Astrocyte (in vitro differentiated cells and primary cell): ENCODE measurements at places on chromosomes 12 and 14.

- H3K27me3 ChIP-seq: no peaks in the 10 kb centered on the region
- no peak overlapping the region for H3K27ac ChIP-seq
- H3K4me1 ChIP-seq: peaks cover 13% of the 10 kb centered on the region
- no peak for DNase-seq
- H3K36me3 ChIP-seq: peaks cover 15% of the 10 kb centered on the region
Measured at GRCh38 chr14:68843471-68844209, 50.8 kb upstream of the ZFP36L1 start.

GRCh38 chr12:522692-523378 lies 63.1 kb downstream of the B4GALNT3 start:
- no peaks in the 10 kb centered on the region for H3K4me1 ChIP-seq
- H3K27me3 ChIP-seq: peaks cover 28% of the 10 kb centered on the region
- H3K4me3 ChIP-seq: no peak overlapping the region
- no peak for DNase-seq
- no peaks in the 10 kb centered on the region for H3K36me3 ChIP-seq
- no peak overlapping the region for H3K27ac ChIP-seq

GRCh38 chr12:111984820-111985219 lies 28.1 kb downstream of the TMEM116 start:
- H3K27me3 ChIP-seq: no peaks in the 10 kb centered on the region
- no peak overlapping the region for H3K27ac ChIP-seq
- H3K4me1 ChIP-seq: no peaks in the 10 kb centered on the region
- no peak for DNase-seq
- H3K4me3 ChIP-seq: no peak overlapping the region
- no peaks in the 10 kb centered on the region for H3K36me3 ChIP-seq

DNA sequence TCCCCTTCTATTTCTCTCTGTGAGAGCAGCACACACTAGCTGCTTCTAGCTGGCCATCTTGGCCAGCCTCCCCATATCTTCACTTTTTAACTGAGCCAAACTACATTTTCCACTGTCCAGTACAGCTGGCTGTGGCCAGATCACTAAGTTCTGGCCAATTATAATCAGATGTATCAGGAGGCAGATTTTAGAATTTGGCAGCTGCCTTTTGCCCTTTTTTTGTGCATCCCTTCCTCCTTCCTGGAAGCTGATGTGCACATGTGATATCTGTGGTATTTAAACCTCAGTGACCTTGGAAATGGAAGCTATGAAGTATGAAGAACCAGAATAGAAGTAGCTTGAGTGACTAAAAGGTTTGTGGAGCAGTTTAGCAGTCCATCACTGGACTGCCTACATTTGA lies 49.8 kb upstream of the ANO6 start:
- H3K36me3 ChIP-seq: no peaks in the 10 kb centered on the region
- no peaks in the 10 kb centered on the region for H3K27me3 ChIP-seq
- H3K4me1 ChIP-seq: no peaks in the 10 kb centered on the region
- H3K27ac ChIP-seq: no peak overlapping the region

DNA sequence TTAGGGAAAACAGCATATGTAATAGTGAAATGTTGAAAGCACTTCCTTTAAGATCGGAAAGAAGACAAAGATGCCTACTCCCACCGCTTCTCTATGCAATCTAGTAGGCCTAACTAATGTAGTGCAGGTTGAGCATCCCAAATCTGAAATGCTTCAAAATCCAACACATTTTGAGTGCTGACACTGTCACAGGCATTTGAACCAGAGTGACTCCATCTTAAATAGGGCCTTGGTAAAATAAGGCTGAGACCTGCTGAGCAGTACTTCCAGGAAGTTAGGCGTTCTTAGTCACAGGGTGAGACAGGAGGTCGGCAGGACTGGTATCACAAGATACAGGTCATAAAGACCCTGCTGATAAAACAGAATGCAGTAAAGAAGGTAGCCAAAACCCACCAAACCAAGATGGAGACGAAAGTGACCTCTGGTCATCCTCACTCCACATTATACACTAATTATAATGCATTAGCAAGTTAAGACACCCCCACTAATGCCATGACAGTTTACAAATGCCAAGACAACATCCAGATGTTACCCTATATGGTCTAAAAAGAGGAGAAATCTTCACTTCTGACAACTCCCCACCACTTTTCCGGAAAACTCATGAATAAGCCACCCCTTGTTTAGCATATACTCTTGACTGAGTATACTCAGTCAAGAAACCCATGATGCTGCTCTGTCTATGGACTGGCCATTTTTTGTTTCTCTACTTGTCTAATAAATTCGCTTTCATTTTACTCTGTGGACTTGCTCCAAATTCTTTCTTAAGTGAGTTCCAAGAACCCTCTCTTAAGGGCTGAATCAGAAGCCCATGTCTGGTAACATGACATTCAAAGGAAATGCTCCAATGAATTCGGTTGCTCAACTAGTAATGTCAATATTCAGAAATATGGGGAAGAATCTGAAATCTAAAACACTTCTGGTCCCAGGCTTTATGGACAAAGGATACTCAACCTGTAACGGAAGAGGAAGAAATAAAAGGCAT lies 47.1 kb upstream of the MTERF2 start:
- no peaks in the 10 kb centered on the region for H3K4me1 ChIP-seq
- no peak for DNase-seq
- no peaks in the 10 kb centered on the region for H3K27me3 ChIP-seq
- no peak overlapping the region for H3K27ac ChIP-seq
- H3K36me3 ChIP-seq: no peaks in the 10 kb centered on the region

DNA sequence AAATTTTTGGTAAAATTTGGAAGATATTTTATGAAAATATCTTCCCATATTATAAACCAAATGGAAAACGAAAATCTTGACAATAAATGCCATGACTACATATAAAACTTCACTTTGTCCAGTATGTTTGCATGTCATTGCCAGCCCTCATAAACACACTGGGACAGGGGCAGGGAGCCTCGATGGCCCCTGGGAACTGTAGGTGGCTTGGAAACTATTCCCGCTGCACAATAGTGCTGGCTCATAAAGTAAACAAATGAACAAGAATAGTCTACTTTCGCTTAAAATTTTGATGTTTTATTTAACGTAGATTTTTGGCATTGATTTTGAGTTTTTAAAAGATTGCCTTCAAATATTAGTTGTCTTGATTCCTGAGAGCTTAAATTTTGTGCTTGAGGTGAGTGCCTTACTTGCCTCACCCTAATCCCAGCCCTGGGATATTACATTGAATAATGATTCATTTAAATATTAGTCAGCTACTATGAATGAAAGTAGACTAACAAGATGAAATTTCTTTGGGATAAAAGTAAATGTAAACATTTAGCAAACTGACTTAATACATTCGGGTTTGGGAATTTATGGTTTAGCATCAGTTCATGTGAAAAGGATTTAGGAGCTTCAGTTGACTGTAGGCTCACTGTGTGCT lies 74.0 kb upstream of the PKP2 start:
- H3K27me3 ChIP-seq: no peaks in the 10 kb centered on the region
- DNase-seq: no peak
- no peak overlapping the region for H3K27ac ChIP-seq
- no peak overlapping the region for H3K4me3 ChIP-seq
- H3K36me3 ChIP-seq: no peaks in the 10 kb centered on the region

DNA sequence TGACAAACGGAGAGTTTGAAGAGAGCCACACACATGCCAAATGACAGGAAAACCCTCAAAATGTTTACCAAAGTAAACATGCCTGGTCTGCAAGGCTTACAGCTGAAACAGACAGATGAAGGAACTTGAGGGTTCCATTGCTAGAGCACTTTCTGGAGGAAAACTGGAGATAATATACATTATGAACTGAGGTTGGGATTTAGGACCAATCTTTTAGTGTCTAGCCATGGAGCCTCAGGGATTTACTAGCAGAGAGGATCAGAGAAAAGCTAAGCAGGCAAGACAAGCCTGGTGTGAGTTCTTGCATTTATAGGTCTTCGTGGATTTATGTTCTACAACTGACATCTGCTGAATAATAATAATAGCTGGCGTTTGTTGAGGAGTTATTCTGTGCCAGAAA lies 205.3 kb downstream of the AEBP2 start:
- H3K4me1 ChIP-seq: no peaks in the 10 kb centered on the region
- no peak overlapping the region for H3K27ac ChIP-seq
- H3K4me3 ChIP-seq: no peak overlapping the region

- H3K4me1 ChIP-seq: peaks cover 79% of the 10 kb centered on the region
- no peaks in the 10 kb centered on the region for H3K27me3 ChIP-seq
- peak; percentile 80 for DNase-seq
- no peak overlapping the region for H3K4me3 ChIP-seq
- peak overlapping the region; percentile 72 for H3K27ac ChIP-seq
- peaks cover 37% of the 10 kb centered on the region for H3K36me3 ChIP-seq
Measured at GRCh38 chr14:68961781-68962584, 17.1 kb downstream of the ACTN1 start.

DNA sequence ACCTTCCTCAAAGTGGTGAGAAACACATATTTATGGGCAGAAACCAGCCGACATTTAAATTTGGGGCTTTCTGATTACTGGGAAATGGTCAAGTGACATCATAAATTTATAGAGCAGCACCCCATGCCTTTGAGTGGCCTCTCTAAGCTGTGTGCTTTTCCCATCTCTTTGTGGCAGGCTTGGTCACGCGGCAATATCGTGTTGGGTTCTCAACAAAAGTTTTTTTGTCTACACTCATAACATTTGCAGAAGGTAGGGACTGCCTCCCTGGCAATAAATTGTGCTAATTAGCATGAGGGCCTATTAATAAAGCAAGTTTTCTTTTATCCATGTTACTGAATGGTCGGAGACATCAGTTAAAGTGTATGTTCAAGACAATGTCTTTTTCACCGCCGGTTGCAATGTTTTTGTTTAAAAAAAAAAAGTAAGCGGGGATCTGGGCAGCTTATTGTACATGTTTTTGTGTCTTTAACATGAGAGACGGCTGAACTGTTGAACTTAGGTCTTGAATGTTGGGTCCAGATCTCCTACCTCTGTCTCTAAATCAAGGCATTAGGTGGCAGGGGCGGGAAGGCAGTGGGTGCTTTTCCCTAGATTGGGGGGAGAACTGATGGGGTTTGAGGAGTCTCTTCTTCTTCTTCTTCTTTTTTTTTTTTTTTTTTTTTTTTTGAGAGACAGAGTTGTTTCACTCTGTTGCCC lies 193.3 kb downstream of the PHETA1 start:
- no peaks in the 10 kb centered on the region for H3K4me1 ChIP-seq
- H3K27ac ChIP-seq: no peak overlapping the region
- DNase-seq: no peak
- H3K27me3 ChIP-seq: peaks cover 16% of the 10 kb centered on the region
- no peaks in the 10 kb centered on the region for H3K36me3 ChIP-seq
- H3K4me3 ChIP-seq: no peak overlapping the region

- H3K4me1 ChIP-seq: no peaks in the 10 kb centered on the region
- H3K27me3 ChIP-seq: no peaks in the 10 kb centered on the region
- H3K4me3 ChIP-seq: no peak overlapping the region
Measured at GRCh38 chr12:39846304-39846703, 226.7 kb upstream of the ABCD2 start.

GRCh38 chr12:130988261-130988660 lies 34.6 kb downstream of the ADGRD1 start:
- no peak overlapping the region for H3K4me3 ChIP-seq
- no peaks in the 10 kb centered on the region for H3K27me3 ChIP-seq
- H3K4me1 ChIP-seq: no peaks in the 10 kb centered on the region
- H3K36me3 ChIP-seq: no peaks in the 10 kb centered on the region

GRCh38 chr12:19261773-19262172 lies 132.2 kb downstream of the PLEKHA5 start:
- H3K27ac ChIP-seq: no peak overlapping the region
- H3K4me3 ChIP-seq: no peak overlapping the region
- H3K36me3 ChIP-seq: no peaks in the 10 kb centered on the region
- H3K27me3 ChIP-seq: no peaks in the 10 kb centered on the region

DNA sequence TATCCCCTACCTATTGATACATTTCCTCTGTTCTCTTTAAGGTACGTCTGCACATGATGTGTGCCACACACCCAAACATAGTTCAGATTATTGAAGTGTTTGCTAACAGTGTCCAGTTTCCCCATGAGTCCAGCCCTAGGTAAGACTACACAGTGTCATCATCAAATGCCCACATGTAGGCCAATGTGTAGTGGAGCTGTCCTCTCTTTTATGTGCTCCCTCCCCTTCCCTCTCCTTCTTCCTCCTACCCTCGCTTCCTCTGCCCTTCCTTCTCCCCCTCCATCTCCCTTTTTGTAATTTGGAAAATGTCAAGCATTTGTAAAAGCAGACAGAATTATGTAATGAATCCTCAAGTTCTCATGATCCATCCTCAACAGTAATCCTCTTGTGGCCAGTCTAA lies 25.5 kb downstream of the MAPKAPK5 start:
- no peaks in the 10 kb centered on the region for H3K27me3 ChIP-seq
- no peak overlapping the region for H3K4me3 ChIP-seq
- H3K4me1 ChIP-seq: no peaks in the 10 kb centered on the region
- H3K27ac ChIP-seq: no peak overlapping the region
- DNase-seq: no peak
- H3K36me3 ChIP-seq: peaks cover 59% of the 10 kb centered on the region

DNA sequence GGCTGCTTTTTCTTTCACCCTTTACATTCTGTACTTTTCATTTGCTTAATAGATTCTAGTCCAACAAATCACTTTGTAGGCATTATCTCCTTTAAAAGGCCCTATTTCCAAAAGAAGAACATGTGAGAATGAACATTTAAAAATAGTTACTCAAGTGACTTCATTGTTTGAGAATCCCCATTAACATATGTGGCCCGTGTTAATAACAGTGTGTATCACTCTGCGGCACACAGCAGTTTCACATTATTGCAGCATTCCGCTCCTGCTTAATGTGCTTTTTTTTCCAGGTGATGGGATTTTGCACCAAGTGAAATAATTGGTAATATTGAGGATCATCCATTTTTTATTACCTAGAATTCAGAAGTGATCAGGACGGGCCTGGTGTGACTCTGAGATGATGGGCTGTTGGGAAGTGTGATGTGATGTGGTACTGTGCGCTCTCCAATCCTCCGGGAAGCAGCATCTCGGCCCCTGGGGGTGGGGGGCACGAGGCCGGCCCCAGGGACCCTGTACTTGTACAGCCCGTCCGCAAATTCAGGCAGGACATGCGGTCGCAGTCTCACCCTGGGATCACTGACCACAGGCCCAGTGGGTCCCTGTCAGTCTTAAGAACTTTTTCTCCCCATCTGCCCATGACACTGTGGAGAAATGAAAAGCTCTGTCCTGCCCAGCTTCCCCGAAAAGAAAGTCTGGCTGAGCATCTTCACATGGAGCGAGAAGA lies 32.9 kb downstream of the SLC15A4 start:
- H3K4me3 ChIP-seq: no peak overlapping the region
- H3K27me3 ChIP-seq: no peaks in the 10 kb centered on the region
- H3K4me1 ChIP-seq: peaks cover 4% of the 10 kb centered on the region

DNA sequence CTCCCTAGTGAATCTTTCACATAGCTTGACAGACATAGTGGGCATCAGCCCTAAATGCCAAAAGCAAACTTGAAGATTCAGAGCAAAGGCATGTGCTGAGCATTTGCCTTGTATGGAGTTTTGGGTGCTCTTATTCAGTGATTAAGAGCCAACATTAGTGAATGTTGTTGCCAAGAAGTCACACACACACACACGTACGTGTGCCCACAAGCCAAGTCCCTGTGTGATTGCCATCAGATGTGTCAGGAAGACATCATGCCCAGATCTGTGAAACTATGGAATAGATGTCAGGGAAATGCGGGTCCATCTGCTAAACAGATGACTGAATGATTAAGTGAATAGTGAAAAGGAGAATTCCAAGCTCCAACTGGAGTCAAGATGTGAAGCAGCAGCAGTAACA lies 149.0 kb downstream of the AKAP6 start:
- H3K27me3 ChIP-seq: no peaks in the 10 kb centered on the region
- H3K36me3 ChIP-seq: no peaks in the 10 kb centered on the region
- H3K27ac ChIP-seq: no peak overlapping the region
